Cardiac fibroblast (primary cell): ENCODE measurements at places on chromosomes 16 and 17.

GRCh38 chr16:29736112-29736511 lies 9.7 kb downstream of the C16orf54 start:
- DNase-seq, result no peak

GRCh38 chr17:6592173-6592572 lies 35.8 kb upstream of the PITPNM3 start:
- DNase-seq, result no peak

GRCh38 chr17:69485901-69486643 lies 71.6 kb downstream of the MAP2K6 start:
- peak; percentile 22 for DNase-seq

- no peak for DNase-seq
Measured at GRCh38 chr17:4482338-4483011, 16.2 kb upstream of the SPNS2 start.

GRCh38 chr17:46163929-46164594 lies 29.2 kb downstream of the KANSL1 start:
- DNase-seq, result no peak

DNA sequence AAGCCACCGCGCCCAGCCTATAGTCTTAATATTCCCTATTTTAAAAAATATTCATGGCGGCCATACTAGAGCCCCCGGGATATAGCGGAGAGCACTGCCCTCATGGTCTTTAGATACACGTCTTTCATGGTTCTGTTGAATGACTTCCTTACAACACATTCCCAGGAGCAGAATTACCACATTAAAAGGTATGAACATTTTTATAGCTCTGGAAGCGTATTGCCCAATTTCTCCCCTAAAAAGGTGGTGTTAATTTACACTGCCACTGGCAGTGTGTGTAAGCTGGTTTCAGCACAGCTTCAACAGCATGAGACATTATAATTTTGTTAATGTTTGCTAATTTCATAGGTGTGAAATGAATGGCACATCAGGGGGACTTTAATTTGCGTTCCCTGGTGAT lies 19.0 kb downstream of the C17orf100 start:
- DNase-seq, result no peak

DNA sequence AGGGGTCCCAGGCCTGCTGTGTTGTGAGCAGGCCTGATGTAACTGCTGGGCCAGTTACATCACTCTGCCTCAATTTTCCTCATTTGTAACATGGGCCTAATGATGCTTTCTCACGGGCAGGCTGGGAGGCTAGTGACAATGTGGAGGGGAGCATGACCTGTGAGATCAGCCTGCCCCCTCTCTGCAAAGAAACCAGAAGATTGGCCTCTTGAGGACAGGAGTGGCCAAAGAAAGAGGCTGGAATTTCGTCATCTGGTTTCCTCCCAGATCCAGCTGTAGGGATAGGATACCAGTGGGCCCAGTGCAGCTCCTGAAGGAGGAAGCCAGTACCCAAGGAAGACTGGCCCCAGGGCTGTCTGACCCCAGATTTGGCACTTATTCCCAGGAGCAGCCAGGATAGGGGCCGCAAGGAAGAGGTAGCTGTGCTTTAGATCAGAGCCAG lies 615 bp upstream of the SREBF1 start:
- DNase-seq, result peak; percentile 93

GRCh38 chr17:50206604-50207293 lies 5.3 kb upstream of the COL1A1 start:
- peak; percentile 68 for DNase-seq

GRCh38 chr16:30383521-30383920 lies 1.2 kb upstream of the SEPTIN1 start:
- DNase-seq, result no peak

GRCh38 chr16:4733211-4733742 lies 794 bp downstream of the ANKS3 start:
- DNase-seq, result no peak

DNA sequence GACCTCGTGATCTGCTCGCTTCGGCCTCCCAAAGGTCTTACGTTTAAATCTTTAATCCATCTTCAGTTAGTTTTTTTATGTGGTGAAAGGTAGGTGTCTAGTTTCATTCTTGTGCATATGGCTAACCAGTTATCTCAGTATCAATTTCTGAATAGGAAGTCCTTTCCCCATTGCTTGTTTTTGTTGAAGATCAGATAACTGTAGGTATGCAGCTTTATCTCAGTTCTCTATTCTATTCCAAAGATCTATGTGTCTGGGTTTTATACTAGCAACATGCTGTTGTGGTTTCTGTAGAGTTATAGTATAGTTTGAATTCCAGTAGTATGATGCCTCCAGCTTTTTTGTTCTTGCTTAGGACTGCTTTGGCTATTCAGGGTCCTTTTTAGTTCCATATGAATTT lies 65.2 kb downstream of the TNFRSF13B start:
- DNase-seq, result no peak

DNA sequence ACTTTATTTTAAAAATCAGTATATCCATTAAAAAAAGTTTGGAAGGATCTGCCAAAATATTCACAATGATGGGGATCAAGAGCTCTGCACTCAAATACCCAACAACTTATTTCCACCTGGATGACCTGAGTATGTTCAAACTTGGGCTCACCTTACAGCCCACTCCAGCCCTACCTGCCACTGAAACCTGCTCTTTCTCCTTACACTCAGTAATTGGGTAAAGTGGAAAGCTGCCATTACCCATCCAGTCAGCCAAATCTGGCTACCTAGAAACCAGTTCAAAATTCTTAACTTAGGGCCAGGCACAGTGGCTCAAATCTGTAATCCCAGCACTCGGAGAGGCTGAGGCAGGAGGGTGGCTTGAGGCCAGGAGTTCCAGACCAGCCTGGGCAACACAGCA lies 9.6 kb downstream of the VPS53 start:
- DNase-seq, result no peak

- no peak for DNase-seq
Measured at GRCh38 chr17:5110816-5111215, 862 bp downstream of the ZNF232 start.

DNA sequence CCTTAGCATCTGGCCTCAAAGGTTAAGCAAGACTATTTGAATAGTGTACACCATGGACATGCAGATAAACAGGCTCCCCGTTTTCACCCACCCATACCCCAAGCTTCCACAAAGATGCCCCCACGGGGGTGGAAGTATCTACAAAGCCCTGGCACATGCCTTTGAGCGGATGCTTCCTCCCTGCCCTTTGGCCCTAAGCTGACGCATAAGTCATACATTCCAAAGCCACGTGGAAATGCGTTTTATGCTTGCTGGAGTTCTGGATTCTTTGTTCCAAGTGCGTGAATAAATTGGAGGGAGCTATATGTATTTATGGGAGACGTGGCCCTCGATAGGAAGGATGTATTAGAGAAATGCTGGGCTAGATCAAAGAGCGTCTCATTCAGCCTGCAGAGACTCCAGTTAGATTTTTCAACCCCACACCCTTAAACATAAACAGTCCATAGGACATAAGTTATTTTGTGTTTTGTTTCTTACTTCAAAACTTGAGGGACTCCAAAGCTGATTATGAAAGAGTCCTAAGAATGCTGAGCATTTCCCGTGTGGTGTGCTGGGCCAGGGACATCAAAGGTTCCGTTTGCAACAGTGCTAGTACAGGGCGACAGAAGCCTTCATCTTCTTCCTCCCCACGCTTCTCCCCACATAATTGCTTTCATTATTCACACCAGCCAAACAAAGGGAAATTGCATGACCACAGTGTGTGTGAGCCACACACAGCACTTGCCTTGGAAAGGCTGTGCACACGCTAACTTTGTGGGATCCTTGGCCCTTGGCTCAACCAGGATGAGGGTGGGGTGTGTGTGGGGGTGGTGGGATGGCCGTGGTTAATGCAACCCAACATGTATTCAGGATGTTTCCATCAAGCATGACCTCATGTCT lies 73.6 kb downstream of the WIPI1 start:
- peak; percentile 94 for DNase-seq

DNA sequence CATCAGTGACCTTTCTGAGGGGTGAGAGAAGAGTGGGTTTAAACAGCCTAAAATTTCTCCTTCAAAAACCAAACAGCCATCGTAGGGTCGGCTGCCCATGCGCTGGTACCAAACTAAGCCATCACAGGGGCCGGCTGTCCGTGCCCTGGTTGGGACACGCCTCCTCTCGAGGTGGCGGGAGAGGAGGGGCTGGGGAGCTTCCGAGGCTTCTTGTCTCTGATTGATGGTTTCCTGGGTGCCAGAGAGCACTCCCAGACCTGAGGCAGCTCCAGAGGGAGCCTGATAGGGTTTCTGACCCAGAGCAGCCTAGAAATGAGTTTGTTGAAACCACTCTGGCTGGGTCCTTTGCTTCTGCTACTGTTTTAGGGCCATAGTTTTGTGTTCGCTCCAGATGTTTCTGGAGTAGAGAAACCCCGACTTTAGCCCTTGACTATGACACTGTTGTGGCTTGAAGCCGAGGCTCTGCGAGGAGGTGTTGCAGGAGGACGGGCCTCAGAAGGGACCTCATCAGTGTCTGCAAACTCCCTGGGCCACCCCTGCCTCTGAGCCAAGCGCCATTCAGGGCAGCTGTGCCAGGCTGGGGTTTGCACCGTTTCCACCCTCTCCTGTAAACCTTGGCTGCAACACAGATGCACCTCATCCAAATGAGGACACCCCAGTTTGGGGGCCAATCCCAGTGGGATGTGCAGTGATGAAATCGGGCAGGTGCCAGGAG lies 6.2 kb downstream of the ZNF276 start:
- no peak for DNase-seq

DNA sequence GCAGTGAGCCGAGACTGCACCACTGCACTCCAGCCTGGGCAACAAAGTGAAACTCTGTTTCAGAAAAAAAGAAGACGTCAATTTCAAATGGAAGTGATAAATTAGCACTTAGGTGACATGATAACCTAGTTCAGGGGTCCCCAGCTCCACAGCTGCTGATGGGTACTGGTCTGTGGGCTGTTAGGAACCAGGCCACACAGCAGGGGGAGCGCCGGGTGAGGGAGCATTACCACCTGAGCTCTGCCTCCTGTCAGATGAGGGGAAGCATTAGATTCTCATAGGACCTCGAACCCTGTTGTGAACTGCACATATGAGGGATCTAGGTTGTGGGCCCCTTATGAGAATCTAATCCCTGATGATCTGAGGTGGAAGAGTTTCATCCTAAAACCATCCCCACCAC lies 253.0 kb downstream of the FOXL1 start:
- no peak for DNase-seq

GRCh38 chr16:70662991-70663523 lies 16.7 kb downstream of the IL34 start:
- no peak for DNase-seq

GRCh38 chr17:81630274-81630673 lies 6.6 kb downstream of the NPLOC4 start:
- DNase-seq, result no peak

DNA sequence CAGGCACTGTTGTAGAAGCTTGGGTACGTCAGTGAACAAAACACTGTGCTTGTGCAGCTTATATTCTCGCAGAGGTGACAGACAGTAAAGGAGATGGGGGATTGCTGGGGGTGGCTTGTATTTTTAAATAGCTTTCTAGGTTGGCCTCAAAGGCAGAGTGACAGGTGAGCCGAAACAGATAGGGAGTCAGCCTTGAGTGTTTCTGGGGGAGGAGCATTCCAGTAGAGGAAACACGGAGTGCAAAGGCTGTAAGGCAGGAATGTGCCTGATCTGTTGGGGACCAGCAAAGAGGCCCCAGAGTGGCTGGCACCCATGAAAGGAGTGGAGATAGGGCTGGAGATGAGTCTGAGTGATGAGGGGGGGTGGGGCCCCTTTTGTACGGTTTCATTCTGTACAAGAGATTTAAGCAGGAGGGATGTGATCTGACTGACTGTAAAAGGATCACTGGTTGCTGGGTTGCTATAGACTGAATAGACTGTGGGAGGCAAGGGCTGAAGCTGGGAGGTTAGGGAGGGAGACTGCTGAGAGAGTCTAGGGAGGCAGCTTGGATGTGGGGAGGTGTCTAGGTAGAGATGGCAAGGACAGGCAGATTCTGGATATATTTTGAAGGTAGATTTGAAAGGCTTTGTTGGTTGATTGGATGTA lies 15.2 kb downstream of the NUP93 start:
- no peak for DNase-seq

DNA sequence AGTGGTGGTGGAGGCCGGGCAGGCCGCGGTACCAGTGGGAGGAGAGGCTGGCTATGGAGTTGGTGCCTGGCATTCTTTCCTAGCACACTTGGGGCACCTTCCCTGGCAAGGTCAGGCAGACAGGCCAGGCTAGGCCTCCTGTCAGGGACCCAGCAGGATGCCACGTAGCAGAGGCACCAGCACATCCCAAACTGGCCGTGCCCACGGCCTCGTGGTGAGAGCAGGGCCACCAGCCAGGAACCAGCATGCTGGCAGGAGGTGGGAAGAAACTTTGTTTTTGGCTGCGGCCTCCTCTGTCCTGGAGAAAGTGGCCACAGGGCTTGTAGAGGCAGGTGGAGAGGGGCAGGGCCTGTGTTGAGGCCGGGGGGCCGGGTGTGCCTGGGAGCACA lies 57.6 kb upstream of the CBFA2T3 start:
- no peak for DNase-seq

- no peak for DNase-seq
Measured at GRCh38 chr16:86031141-86031678, 132.2 kb downstream of the IRF8 start.

- DNase-seq, result no peak
Measured at GRCh38 chr16:79173919-79174318, 426.6 kb downstream of the MAF start.

- DNase-seq, result peak; percentile 91
Measured at GRCh38 chr17:17356149-17356930, 53.2 kb downstream of the NT5M start.
